OCI-M1 (cell line): ENCODE measurements at places on chromosomes 11 and 22.
A peak's percentile ranks its signal among the peaks of the same experiment; 100 is the strongest.

- no peak for DNase-seq
Observed at GRCh38 chr22:44298406-44299091, 14.2 kb downstream of the SHISAL1 start.

DNA sequence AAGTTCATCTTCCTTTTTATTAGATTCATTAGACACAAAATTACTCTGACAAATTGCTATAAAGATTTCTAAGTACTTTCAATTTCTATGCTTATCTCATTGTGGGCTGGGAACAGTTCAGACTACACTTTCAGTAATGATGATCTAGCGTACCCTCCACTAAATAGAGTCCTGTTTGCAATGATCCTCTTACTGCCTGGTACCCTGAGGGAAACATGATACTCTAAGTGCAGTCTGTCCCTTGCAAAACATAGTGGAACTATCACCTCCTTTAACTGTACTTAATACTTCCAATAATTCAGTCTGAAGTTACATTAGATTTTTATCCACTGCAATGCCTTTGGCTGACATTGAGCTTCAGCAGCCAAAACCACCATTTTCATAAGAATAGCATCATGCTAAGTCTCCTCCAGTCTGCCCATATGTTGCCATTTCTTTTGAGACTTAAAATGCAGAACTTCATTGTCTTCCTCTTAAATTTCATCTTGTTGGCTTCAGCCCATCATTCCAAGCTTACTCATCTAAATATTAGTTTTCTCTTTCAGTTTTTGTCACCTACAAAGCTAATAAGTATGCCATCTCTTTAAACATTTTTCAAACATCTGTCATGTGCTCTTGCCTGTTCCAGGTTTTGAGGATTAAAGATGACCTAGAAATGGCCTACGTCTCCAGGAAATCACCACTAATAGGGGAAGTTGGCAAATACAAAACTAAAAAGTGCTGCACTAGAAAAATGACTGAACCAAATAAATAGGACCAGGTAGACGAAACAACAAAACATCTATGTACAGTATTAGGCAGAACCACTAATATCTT is 55.5 kb downstream of the PAK1 start:
- DNase-seq, result no peak

- DNase-seq, result no peak
Observed at GRCh38 chr22:43171019-43171491, 15.9 kb downstream of the TTLL12 start.

DNA sequence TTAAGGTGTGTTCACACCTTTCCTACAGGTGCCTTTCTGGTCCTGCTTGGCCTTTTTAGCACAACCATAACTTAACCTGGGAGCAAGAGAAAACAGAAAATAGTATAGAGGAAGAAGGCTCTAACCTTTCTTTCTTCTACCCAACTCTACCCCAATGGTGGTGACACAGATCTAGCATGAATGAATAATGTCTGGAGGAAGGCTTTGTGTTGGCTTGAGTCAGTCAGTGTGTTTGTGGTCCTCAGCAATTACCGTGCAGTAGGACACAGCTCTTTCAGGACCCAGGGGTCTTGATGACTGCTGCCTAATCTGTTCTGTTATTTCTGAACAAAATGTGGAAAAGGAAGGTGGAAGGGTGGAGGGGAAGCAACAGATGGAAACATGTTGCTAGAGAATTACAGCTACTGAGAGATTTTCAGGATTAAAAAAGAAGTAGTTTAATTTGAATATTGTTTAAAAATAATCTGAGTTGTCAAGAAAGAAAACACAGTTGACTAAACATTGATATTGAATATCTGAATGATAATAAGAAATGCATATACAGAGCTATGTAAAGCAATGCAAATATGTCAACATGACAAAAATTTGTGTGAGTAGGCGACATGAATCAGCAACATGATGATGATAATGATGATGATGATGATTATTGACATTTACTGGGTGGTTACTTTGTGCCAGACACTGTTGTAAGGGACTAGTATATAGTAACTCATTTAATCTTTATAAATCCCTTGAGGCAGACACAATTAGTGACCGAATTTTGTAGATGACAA is 55.3 kb downstream of the AASDHPPT start:
- no peak for DNase-seq

DNA sequence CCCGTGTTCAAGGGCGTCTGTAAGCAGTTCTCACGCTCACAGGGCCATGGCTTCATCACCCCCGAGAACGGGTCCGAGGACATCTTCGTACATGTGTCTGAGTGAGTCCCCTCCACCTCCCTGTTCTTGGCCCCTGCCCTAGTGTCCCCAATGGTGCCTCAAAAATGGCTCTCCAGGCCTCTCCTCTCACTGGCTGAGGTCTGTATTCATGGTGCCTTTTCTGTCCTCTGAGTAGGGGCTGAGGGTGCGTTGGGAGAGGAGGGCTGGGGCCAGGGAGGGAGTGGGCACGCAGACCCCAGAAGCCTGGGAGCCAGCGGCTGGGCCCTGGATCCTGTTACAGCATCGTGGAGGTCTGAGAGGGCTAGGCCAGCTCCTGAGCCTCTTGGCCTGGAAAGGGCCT is 12.9 kb downstream of the CSDC2 start:
- DNase-seq, result no peak

- no peak for DNase-seq
Observed at GRCh38 chr22:44935724-44936123, 74.1 kb downstream of the PHF21B start.

DNA sequence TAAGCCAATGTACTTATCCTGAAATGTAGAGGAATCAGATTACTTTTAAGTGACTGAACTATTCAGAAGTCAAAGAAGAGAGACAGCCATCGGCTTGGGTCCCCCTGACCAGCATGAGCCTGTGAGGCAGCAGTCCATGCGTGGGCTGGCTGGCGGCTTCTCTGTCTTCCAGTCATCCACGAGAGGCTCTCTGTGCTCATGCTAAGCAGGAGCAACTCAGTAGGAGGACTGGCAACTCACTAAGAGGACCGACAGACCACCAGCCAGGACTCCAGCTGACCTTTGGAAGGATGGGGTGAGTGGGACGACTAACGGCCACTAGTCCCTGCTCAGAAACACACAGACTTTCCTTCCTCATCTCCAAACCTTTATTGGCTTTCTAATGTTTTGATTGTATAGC is 43.6 kb downstream of the ARFGAP3 start:
- no peak for DNase-seq

GRCh38 chr22:28023774-28024173 is 104.7 kb upstream of the PITPNB start:
- no peak for DNase-seq

- no peak for DNase-seq
Observed at GRCh38 chr11:82194521-82194920, 539.1 kb downstream of the FAM181B start.

DNA sequence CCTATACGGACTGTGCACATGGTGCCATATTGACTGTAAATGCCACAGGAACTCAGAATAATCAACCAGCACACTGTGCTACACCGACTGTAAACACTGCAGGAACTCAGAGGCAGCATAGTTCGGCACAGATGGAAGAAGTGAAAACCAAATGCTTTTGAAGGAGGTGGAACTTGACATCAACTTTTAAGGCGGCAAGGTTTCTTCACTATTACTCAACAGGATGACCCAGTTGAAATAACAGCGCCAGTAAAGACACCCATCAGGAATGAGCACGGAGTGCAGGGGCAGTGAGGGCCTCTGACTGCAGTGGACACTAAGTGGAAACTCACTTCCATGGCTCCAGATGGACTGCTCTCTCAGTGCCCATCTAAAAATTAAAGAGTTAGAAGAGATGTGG is 15.7 kb downstream of the TESMIN start:
- DNase-seq, result no peak

DNA sequence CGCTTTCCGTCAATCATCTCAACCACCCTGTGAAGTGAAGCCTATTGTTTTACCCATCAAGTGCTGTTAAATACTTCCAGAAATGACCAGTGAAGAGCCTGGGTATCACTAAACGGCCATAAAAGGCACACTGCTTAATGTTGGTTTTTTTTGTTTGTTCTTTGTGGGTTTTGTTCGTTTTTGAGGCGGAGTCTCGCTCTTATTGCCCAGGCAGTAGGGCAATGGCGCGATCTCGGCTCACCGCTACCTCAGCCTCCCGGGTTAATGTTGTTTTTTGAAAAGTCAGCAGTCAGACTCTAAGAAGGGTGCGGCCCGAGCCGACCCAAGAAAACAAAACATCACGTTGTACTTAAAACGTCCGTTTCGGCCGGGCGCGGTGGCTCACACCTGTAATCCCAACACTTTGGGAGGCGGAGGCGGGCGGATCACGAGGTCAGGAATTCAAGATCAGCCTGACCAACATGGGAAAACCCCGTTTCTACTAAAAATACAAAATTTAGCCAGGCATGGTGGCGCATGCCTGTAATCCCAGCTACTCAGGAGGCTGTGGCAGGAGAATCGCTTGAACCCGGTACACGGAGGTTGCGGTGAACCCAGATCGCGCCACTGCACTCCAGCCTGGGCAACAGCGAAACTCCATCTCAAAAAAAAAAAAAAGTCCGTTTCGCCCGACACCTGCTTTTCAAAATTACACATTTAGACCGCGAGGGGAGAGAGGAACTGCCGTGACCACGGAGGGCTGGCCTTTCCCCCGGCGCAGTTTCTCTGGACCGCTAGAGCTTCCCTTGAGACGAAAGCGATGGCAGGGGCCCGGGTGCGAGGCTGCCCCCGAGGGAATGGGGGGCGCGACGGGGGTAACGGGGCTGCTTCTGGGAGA is 714 bp downstream of the CD59 start:
- peak; percentile 75 for DNase-seq
